ENCODE measurements at places on chromosomes 3 and 15. TPM values are rescaled to one million over a fixed set of nuclear protein-coding genes. Genes with fewer than 3 reads are reported as not detected.

Gene ADIPOQ
- not detected for total RNA-seq

Gene GOLGA8K
- total RNA-seq: 0.56 TPM

Gene IL17RD
- 0.43 TPM for total RNA-seq

Gene RPUSD3
- 53.5 TPM for total RNA-seq

Gene STAG1
- 9.6 TPM for total RNA-seq

Gene FSD2
- total RNA-seq: not detected

Gene TLR9
- total RNA-seq: 0.09 TPM

Gene FRMD5
- total RNA-seq: 2.2 TPM

Gene SENP8
- 2.1 TPM for total RNA-seq

Gene EPHB1
- not detected for total RNA-seq

Gene COL6A5
- total RNA-seq: not detected

Gene LARP6
- 77.5 TPM for total RNA-seq

Gene SLC12A1
- not detected for total RNA-seq

Gene CMTM8
- 13.0 TPM for total RNA-seq

Gene STAB1
- 0.32 TPM for total RNA-seq

Gene ARPIN
- total RNA-seq: 13.6 TPM

Gene NR1I2
- not detected for total RNA-seq

Gene RTP3
- total RNA-seq: not detected

Gene CFAP44
- total RNA-seq: 2.0 TPM

Gene FBXW12
- total RNA-seq: not detected

Gene FOXL2
- 4.2 TPM for total RNA-seq

Gene CCR9
- total RNA-seq: not detected

Gene HAPLN3
- 22.9 TPM for total RNA-seq
